Hindlimb muscle (tissue), 1 donor: ENCODE measurements at places on chromosomes 1 and 21. TPM values are rescaled to one million over a fixed set of nuclear protein-coding genes. Genes with fewer than 3 reads are reported as not detected.
A peak's percentile ranks its signal among the peaks of the same experiment; 100 is the strongest.

GRCh38 chr1:81799939-81800694 lies 617 bp upstream of the ADGRL2 start:
- peak; percentile 88 for DNase-seq

- no peak for DNase-seq
These were observed 8.4 kb downstream of the ERO1B start for GRCh38 chr1:236273358-236273757.

- DNase-seq: no peak
These were observed 15.4 kb upstream of the OPRD1 start for GRCh38 chr1:28796352-28797211.

DNA sequence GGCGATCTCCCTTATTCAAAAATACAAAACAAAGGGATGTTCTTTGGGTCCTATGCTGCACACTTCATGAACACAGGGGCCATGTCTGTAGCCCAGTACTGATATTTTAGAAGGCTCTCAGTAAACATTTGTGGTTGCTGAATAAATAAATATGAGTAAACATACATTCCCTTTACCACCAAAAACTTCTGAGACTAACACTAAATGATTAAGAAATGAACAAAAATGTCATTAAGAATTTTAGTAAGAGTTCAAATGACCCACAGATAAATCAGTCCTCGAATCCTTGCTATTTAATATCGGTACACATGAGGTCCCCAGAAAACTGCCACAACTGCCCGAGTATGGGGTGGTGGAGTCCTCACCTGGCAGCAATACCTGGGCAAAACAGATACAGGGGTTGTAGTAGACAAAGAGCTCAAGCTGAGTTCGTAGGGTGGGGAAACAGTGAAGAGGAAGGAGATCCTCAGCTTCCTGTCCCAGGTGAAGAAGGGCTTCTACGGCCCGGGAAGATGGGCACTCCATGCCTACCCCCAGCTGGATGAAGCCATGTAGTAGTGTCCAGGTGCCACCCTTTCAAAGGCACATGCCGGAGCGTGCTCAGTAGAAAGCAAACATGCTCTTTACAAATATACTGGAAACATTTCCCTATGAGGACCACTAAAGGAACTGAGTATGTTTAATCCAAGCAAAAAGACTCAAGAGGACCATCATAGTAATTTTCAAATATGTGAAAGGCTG lies 72.6 kb upstream of the ARHGAP29 start:
- no peak for DNase-seq

- no peak for DNase-seq
These were observed 17.6 kb downstream of the SEMA6C start for GRCh38 chr1:151128800-151129199.

Gene EFCAB14
- polyA plus RNA-seq: 95.7 TPM

Gene ASCL5
- 0.70 TPM for polyA plus RNA-seq

Gene ANKRD35
- polyA plus RNA-seq: 2.7 TPM
